ENCODE measurements at places on chromosomes 3 and 15. TPM values are rescaled to one million over a fixed set of nuclear protein-coding genes. Genes with fewer than 3 reads are reported as not detected.

DNA sequence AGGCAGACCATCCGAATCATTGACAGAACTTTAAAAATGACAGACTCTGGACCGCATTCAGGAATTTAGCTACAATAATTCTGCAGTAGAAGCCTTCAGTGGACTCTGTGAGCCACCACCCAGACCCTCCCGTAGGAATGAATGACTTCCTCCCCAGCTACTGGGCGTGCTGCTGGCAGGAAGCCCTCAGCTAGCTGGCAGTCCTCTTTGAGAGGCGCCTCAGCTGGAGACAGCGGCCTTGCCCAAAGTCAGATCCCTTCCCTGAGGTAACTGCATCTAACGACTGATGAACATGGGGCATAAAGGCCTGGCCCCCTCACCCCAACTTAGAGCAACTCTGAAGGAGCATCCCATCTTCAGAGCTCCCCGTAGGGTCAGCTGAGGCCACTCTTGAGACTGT lies 25.8 kb downstream of the CRABP1 start:
- H3K4me1 ChIP-seq = no peaks in the 10 kb centered on the region
- no peaks in the 10 kb centered on the region for H3K36me3 ChIP-seq
- no peak for DNase-seq
- no peak overlapping the region for H3K27ac ChIP-seq

- no peak for DNase-seq
- H3K27me3 ChIP-seq = no peaks in the 10 kb centered on the region
- no peak overlapping the region for H3K4me3 ChIP-seq
- H3K27ac ChIP-seq = no peak overlapping the region
- H3K36me3 ChIP-seq = no peaks in the 10 kb centered on the region
Measured at GRCh38 chr3:14570864-14571263, 30.7 kb upstream of the GRIP2 start.

NTRK3 gene
- total RNA-seq = 5.4 TPM

LRTM1 gene
- total RNA-seq = not detected

Measured in GM23338 (cell line).